ENCODE measurements at places on chromosomes 7 and 10.

- no peak for DNase-seq
Observed at GRCh38 chr10:70981171-70981836, 92.9 kb upstream of the PCBD1 start.

DNA sequence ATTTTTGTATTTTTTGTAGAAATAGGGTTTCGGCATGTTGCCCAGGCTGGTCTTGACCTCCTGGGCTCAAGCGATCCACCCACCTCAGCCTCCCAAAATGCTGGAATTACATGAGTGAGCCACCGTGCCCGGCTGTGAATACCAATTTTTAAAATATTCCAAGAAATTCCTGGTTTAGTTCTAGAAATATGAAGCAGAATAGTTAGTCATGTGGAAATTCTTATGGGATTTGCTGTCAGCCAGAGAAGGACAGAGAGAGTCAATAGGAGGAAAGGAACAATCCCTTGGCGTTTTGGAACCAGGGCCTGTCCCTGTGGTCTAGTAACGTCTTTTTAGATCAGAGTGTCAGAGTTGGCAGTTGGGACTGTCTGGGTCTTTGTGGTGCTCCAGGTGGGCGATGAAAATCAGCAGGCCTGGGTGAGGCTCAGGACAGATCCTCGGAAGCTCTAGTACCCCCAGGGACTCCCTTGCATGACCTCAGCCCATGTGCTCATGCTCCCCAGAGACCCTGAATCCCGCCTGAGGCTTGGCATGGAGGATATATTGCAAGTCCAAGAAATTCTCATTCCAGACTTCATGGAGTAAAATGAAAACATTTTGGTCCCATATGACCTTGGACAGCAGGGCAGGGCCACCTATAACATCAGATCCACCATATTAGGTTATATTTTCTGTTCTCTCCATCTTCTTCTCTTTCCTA, 7.8 kb downstream of the NODAL start:
- peak; percentile 72 for DNase-seq

DNA sequence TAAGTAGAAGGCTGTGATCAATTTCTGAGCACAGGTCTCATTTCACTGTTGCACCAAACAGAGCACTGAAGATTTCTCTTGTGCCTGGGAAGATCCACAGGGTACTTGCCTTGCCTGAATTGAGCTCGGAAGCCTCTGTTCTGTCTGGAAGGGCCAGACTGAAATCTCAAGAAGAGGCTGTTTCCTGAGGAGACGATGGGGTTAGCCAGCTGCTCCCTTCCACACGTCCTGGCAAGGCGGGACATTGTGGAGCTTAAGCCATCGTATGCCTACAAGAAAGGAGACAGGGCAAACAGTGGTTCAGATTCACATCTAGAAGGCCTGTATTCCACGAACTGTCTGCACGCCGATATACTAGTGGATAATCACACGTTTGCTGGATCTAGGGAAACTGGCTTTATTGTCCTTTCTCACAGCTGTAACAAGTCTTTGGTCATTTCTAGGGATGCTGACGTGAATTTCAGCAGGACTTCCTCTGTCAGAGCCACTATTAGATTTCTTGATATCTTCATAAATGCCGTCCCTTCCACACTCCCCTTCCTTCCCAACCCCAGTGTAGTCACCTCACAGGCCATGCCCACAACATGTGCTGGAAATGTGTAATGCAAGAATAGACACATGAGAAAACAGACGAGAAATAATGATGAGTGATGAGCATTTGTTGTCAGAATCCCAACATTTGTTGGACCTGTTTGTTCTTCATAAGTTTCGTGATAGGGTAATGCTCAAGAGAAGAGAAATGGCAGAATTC, 137.2 kb upstream of the RSU1 start:
- no peak for DNase-seq

DNA sequence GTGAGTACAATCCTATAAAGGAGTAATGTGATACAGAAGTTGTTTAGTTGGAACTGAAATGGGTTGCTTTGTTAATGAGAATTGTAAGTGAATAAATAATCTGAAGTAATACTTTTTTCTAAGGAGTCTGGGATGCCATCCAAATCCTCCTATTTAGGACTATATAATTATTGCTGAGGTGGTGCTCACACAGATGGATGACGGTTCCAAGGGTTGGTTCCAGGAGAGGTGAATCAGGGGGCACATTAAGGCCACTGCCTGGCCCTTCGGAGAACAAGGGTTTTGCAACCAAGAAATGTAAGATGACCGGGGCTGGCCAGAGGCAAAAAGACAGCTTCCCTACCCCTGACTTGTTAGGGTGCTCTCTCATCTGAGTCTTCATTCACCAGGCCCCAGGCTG, 352.7 kb downstream of the PHTF2 start:
- DNase-seq = peak; percentile 94

DNA sequence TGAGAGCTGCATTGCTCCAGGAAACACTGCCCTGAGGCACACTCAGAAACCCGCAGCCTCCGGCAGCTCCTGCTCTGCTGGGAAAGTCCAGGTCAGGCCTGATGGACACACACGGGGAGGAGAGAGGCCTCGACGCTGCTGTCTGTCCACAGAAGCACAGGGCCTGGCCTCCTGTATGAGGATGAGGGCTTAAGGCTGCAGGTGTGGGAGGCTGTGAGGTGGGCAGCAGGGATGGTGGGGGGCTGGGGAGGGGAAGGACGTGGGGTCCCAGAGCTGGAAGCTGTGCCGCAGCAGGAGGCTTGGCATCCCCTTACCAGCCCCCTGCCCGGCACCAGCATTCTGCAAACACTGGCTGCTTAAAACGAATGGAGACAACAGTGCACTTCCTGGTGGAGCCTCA, 186.2 kb downstream of the DNAJB6 start:
- no peak for DNase-seq

DNA sequence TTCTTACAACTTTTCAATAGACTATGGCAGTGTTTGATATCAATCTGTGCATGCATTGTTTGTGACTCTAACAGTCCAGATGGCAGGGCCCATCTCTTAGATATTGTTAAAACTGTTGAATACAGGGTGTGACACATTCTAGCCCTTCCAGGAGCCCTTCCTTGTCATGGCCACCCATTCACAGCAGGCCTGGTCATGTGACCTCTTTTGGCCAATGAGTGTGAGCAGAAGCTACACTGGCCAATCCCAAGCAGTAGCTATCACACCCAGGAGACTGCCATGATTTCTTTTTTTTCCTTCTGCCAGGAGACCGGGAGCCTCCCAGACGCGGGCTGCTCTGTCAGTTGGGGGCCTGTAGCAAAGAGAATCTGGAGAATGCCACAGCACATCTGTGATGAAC, 655.4 kb upstream of the MKI67 start:
- no peak for DNase-seq

GRCh38 chr10:133158756-133159610, 1.0 kb upstream of the KNDC1 start:
- no peak for DNase-seq

GRCh38 chr7:102450242-102450641, 14.4 kb downstream of the ALKBH4 start:
- DNase-seq = no peak

GRCh38 chr7:120334475-120334874, 61.5 kb downstream of the KCND2 start:
- no peak for DNase-seq

GRCh38 chr7:2241580-2242540, at the start of the genes MRM2 and NUDT1:
TSS of gene MRM2 (minus strand) at chr7:2242205. CDS start at chr7:2242169, 36 bp downstream.
TSS of gene NUDT1 (plus strand) at chr7:2242226. CDS start at chr7:2244575, 2,349 bp downstream.
- DNase-seq = peak; percentile 55

- DNase-seq = no peak
Observed at GRCh38 chr7:156063241-156063810, 251.1 kb upstream of the SHH start.

- no peak for DNase-seq
Observed at GRCh38 chr7:83394776-83395175, 232.1 kb upstream of the PCLO start.

DNA sequence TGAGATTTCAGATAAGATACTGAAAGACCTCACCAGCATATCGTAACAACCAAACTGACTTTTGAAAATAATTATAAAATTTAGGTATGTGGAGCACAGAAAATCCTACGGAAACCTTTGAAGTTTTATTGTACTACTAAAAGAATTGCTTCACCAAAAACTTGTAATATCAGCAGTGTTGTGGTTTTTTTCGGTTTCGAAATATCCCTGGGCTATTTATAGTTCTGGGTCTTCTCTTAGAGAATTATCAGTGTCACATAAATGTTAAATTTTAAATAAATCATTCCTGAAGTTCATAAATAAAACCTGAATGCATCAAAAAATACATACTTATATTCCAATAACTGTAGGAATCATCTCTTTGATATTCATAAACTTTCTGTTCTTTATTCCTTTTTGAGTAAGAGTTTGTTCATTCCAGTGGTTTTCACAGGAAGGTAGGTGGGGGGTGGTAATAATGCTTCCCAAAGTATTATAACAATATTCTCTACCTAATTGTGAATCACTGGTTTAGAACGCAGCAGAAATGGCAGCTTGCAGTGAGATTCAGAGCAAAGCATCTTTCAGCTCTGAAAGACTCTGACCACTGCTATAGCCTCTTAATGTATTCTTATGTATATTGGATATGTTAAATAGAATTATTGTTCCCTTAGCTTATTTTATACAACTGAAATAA, 60.2 kb downstream of the ZNF277 start:
- DNase-seq = peak; percentile 26

GRCh38 chr7:153382641-153383101, 623.1 kb downstream of the ACTR3B start:
- no peak for DNase-seq

GRCh38 chr7:90869335-90869734, 273.2 kb downstream of the CDK14 start:
- DNase-seq = no peak

GRCh38 chr10:45441239-45442190, 67.5 kb downstream of the ALOX5 start:
- DNase-seq = no peak

GRCh38 chr7:16743236-16743635, 10.3 kb upstream of the TSPAN13 start:
- DNase-seq = peak; percentile 5

Measured in fibroblast of gingiva (primary cell).